Posterior vena cava (tissue), 2 donors: ENCODE measurements at places on chromosomes 1 and 21.

- DNase-seq: no peak
Observed at GRCh38 chr1:223617323-223618070, 48.0 kb downstream of the CAPN8 start.

GRCh38 chr1:231165371-231165770, 3.5 kb downstream of the TRIM67 start:
- DNase-seq: no peak

DNA sequence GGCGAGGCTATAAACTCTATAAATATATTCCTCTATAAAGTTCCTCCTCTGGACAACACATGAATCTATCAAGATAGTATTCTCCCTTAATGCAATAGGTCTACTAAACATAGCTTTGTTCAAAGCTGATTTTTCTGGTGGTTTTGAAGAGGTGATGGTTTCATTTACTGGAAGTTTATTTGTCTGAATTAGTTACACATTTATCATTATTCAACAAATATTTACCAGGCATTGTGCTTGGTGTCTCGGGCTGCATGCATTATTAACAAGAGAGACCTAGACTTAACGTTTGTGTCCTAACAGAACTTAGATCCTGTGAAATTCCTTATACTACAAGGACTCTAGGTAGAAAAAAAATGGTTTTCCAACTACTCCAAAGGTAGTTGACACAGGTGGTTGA, 511.4 kb upstream of the B3GALT2 start:
- DNase-seq: no peak

- DNase-seq: no peak
Observed at GRCh38 chr1:109482791-109483671, 674 bp upstream of the ATXN7L2 start.

DNA sequence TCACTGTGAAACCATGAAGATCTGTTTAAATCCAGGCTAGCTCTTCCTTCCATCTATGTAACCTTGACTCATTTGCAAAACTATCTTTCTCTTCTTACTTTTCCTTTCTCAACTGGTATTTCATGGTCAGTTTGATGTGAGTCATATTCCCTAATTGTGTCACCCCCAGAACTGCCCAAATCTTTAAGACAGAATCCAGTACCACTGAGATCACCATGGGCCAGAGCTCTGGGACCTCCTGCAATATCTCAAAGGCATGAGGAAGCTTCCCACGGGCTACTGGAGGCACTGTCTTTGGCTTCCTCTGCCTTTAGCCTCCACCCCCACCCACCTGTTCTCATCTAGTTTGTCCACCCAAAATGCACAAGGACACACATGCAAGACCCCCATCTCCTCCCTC, 274.4 kb upstream of the FMN2 start:
- DNase-seq: no peak

DNA sequence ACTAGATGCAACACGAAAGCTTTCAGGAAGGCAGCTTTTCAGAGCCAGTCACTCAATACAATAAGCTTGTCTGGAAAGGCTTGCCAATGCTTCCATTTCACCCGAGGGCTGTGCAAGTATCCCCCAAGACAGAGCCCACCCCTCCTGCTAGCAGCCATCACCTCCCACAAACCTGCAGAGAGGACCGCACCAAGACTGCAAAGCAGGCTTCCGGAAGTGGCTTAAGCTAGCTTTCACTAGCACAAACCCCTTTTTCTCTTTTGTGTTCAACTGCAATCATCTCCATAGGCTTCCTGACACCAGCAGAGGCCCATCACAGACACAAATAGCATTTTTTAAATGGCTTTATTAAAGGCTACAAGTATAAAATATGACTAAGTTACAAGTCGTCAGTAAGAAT, 31.5 kb downstream of the C1orf198 start:
- no peak for DNase-seq

GRCh38 chr21:43686811-43687565, 27.6 kb downstream of the RRP1B start:
- DNase-seq: no peak

DNA sequence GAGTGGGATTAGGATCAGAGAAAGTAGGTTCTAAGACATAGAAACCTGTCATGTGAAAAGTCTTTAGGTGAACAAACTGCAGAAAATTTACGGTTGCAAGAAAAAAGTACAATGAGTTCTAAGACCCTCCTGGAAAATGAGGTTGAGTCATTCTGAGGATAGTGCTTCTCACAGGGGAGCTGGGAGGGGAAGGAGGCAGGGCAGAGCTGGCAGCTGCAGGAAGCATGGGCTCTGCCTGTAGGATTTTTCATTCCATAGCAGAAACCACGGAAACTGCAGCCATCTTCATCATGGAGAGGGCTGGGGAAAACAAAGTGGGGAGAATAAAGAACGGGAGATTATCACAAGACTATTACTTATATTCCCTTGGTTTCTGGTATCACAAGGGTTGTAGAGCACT, 25.8 kb upstream of the THEM4 start:
- no peak for DNase-seq

- peak; percentile 94 for DNase-seq
Observed at GRCh38 chr21:34836103-34836932, 167.5 kb downstream of the CLIC6 start.

DNA sequence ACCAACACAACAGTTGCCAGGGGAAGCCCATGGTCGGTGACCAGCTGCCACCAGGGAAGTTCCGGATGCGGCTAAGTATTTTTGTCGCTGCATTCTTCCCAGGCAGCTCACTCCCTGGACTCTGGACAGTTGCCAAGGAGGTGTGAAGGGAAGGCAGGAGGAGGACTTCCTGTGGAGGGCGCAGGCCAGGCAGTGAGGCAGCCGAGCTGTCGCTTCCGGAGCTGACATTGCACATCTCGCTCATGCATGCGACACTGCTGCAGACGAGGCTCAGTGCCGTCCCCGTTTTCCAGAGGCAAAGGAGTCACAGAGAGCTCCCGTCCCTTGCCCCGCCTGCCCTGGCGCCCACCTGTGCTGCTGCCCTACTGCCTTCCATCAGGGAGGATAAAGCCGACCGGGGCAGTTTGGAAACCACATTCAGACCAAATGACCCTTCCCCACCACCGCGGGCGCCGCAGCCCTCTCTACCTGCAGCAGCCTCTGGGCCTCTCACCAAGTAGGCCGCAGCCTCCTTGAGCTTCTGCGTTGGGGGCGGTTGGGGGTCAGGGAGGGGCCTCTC, 81.4 kb downstream of the NENF start:
- no peak for DNase-seq

GRCh38 chr1:225771661-225772322, 5.8 kb upstream of the SRP9 start:
- DNase-seq: no peak

- peak; percentile 98 for DNase-seq
Observed at GRCh38 chr21:39388038-39388810, 39.3 kb upstream of the HMGN1 start.

DNA sequence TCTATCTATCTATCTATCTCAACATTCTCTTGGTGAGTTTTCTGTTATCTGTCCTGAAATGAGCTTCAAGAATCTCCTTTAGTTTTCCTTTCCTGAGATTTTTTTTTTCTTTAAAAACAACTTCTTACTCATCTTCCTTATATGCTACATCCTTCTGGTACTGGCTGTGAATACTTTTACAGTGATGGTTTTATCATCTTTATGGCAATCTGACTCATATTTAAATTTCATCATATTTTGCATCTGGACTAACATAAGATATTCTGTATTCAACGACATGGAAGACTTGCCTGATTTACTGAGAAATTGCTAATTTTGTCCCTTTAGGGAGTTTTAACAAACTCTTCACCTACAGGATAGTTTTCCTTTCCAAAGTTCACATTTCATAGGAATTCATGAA, 33.0 kb downstream of the PDE4B start:
- no peak for DNase-seq

DNA sequence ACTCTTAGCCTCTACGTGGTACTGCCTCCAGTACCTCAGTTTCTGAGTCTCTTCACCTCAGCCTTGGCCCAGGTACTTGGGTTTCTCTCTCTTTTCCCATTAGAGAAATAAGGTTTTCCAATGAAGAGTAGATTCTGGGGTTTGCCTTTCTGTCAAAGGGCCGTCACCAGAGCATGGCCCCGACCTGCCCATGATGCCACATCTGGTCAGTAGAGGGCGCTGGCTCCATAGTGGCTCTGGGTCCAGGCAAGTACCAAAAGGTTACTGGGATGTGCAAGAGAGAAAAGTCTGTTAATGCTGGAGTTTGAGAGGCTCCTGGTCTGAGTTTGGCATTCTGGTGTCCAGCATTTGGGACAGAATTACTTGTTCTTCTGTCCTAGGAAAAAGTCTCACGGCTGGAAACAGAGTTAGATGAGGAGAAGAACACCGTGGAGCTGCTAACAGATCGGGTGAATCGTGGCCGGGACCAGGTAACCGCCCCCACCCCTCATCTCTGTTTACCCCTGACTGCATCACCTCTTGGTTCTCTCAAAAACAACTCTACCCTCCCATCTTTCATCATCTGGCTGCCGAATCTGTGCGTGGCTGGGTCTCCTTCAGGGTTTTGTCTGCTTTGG, 5.3 kb upstream of the TUFT1 start:
- peak; percentile 94 for DNase-seq

DNA sequence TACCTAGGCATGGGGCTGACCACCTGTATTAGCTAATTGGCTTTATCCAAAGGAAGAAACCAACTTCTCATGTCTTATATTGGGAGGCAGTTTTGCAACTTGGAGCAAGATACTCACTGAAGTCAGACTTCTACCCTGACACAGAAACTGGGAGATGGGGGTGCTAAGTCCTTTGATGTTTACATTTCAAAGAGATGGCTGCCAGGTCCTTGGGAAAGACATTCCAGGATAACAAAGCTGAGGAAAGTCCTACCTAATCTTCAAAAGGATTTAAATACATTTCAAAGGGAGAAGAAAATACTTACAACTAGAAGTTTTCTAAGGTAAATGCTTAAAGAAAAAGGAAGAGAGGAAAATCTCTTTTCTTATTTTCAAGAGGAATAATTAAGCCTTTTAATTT, 62.1 kb downstream of the FH start:
- DNase-seq: no peak

GRCh38 chr1:104463126-104463697, 713.5 kb downstream of the AMY1C start:
- no peak for DNase-seq
